ENCODE measurements at places on chromosomes 11 and 22.

DNA sequence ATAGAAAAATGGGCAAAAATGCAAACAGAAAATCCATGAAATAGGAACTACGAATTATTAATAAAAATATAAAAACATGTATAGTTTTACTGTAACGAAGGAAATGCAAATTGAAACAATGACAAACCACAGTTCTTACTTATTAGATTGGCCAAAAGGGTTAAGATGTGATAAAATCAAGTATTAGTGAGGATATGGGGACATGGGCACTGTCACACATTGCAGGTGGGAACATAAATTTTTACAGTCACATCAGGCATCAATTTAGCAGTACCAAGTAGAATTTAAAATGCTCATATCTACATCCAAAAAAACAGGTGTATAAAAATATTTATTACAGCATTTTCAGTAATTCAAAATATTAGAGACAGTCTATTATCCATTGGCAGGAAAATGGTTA lies 353.2 kb upstream of the API5 start:
- DNase-seq: no peak

GRCh38 chr11:120336641-120337354 lies 585 bp downstream of the ARHGEF12 start:
- no peak for DNase-seq

DNA sequence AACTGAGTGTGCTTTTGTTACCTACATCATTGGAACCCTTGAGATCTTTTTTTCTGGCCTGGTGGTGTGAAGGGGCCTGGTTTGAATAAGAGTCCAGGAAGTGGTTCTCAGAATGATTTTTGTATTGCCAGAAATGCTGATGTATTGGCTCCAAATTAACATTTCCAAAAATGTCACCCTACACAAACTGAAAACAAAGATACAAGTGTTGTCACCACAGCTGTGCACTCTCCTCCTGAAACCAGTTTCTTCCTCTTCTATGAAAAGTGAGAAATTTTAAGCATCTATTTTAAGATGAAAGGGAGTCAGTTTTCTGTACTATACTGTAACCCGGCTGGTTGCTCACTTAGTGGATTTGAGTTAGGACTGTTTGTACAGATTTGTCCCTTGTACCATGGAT lies 218.8 kb downstream of the PGR start:
- no peak for DNase-seq

DNA sequence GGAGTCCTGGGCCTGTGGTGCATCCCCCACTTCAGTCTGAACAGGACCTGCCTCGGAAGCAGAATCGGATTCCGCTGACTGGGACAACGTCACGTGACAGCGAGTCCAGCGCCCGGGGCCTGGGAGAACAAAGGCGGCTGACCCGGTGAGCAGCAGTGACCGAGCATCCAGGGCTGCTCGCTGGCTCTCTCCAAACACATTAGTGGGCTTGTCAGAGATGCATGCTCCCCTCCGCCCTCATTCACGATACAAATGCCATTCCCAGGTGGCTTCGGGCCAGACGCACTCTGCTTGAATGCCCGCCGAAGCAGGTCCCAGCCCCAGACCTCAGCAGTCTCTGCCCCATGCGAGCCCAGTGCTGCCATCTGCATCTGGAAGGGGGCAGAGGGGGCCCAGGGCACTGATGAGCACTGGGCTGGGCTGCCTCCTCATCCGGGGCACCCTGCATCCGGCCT lies 91.0 kb downstream of the WNT7B start:
- no peak for DNase-seq

DNA sequence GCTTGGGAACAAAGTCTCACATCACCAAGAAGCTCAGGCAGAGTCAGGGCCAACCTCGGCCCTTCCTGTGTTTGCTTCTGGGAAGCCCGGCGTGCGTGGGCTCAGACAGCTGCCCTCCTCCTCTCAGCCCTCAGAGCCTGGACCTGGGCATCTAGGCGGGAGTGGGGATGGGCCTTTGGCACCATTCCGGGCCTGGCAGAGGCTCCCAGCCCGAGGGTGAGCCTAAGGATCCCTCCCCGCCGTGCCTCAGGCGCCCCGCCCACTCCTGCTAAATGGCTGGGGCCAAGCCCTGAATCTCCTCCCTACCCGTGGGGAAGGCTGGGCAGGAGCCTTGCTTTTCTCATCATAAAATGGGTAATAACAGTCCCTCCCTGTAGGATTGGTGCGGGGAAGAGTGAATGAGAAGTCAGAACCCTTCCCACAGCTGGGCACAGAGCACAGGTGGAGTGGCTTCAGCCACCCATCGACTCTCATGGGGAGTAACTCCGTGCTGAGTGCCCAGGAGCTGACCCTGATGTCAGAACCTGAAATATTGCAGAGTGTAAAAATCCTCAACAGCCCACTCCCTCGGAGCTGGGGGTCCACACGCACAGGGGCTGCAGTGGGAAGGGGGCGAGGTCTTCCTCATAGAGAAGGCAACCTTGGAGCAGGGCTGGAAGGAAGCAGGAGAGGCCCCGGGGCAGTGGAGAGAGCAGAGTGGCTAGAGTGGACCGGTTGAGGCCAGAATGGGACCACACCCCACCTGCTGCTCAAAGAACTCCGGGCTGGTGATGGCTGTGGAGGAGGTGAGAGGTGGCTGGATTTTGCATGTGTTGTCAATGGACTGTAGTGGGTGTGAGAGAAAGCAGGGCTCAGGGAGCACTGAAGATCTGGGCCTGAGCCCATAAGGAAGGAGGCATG lies 18.8 kb upstream of the CDKN1C start:
- no peak for DNase-seq

GRCh38 chr22:48423481-48423911 lies 1404.2 kb downstream of the BRD1 start:
- no peak for DNase-seq

DNA sequence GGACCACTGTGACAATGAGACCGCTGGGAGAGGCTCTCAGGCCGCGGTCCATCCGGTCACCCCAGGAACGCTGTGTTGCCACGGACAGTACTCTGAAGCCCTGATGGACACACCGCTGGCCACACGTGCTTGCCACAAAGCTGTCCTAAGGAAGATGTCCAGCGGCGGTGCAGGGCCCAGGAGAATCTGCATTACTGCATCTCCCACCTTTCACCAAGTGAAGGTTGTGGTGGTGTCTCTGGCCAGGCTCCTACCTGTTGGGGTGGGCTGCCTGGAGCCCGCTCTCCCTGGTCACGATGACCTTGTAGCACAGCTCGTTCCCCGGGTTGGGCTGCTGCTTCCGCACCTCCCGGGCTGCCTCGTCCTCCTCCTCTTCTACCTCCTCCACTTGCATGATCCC lies 4.2 kb downstream of the TTLL12 start:
- no peak for DNase-seq

DNA sequence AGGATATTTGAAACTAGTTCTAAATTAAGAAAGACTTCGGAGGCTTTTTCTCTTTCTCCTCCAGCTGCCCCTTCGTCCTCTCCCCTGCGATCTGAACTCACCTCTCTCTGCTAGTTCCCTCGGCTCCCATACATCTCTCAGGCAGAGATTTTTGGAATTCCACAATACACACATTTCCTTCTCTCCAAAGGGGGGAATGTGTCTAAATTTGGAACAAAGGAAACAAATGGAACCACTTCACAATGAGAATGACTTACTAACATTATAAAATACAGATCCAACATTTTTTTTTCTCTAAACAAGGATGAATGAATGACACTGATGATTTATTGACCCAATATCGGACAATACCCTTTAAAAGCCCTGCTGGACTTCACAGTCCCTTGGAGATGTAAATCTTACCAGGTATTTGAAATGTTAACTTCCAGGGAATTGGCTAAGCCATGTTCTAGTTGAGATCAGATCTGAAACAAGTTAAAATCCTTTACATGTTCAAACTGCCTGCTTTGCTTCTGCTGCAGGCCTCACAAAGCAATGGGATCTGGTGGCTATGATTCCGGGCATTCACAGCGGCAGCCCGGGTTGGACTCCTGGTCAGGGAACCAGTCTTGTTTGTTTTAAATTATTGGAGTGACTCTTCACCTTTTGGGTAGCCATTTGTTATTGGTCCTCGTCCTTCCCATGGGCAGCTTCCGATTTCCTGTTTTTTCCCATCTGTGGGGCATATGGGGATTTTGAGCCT lies 20.5 kb upstream of the GSTP1 start:
- no peak for DNase-seq

DNA sequence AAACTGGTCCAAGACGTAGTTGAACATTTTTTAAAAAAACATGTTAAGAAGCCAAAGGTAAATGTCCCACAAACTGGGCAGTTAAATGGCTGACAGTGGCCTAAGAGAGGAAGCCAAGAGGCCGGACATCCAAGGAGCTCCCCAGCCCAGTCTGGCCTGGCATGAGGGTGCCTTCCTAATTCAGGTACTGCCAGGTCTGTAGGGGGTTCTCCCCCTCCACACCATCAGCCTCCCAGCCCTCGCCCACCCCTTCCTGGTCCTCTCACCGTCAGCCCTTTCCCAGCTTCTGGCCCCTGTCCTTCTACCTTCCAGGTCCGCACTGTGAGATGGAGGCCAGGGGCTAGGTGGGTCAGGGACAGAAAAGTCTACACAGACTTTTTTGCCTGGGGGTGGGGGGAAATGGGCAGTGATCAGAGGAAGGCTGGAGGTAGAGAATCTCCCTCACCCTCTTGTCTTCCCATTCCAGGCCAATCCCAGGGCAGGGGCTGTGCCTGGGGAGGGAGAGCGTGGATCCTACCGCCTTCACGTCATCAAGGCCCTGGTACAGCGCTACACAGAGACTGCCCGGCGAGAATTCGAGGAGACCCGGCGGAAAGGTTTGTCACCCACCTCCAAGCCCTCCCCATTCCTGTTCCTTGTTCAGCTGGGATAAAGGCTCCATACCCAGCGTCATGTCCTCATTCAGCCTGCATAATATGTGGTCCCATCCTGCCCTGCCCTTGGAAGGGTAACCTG lies 6.0 kb downstream of the ART5 start:
- DNase-seq: no peak

GRCh38 chr22:46600273-46600796 lies 19.9 kb upstream of the GRAMD4 start:
- DNase-seq: no peak

DNA sequence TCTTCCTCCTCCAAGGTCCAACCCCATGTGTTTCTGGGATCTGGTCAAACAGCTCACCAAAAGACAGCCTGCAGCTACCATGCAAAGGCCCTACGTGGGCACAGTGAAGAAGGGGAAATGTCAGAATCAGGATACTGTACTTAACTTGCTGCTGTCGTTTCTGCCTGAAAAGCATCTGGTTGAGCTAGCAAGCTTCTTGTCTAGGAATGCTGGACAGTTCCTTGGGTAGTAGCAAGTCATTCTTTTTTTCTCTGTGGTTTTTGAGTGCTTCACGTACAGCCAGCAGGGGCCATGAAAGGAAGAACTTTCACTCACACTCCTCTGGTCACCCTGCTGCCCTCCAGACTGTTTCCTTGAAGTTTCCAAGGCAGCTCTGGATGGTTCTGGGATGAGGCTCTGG lies 24.7 kb downstream of the RCOR2 start:
- no peak for DNase-seq

GRCh38 chr22:38657045-38657909 lies 839 bp downstream of the CBY1 start:
- no peak for DNase-seq

GRCh38 chr11:32105871-32106560 lies 15.1 kb downstream of the RCN1 start:
- DNase-seq: no peak

DNA sequence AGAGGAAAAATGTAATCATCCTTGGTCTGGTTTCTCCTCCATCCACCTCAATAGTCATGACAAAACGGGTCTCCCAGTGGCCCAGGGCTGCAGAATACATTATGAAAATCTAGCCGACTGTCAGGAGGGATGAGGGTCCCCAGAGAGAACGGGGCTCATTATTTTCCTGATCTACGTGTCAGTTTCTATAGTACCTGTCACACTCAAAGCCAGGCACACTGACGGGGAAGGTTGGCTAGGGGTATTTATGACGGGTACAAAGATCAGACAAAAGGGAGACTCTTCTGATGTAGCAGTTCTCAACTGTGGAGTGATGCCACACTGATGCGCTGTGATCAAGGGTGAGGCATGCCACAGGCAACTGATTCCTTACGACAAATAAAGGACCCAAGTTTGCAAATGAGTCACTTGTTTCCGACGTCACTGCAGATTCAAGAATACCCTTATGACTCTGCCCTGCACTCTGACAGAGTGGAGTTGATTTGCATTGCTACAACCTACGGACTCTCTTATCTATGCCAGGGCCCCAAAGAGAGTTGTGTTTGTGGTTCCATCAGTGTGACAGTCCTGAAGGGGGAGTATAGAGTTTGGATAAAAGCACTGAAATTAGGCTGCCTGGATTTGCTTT lies 188.2 kb upstream of the TBCEL start:
- no peak for DNase-seq

- DNase-seq: no peak
Observed at GRCh38 chr11:26137651-26138050, 194.3 kb upstream of the ANO3 start.

DNA sequence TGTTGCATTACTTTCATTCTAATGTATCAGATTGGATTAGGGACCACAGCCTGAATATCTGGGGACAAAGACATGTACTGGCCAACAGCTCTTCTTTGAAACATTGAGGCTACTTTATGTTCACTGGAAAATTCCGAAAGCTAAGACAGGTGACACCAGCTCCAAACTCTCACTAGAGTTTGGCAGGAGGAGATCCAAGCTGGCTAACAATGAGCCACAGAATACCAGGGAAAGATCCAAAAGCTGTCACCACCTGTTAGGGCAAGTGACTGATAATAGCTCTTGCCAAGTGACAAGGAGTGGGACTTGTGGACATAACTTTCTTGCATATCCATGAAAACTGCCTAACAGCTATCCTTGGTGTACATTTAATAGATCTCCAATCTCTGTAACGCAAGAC lies 333.3 kb downstream of the TTC28 start:
- DNase-seq: no peak

DNA sequence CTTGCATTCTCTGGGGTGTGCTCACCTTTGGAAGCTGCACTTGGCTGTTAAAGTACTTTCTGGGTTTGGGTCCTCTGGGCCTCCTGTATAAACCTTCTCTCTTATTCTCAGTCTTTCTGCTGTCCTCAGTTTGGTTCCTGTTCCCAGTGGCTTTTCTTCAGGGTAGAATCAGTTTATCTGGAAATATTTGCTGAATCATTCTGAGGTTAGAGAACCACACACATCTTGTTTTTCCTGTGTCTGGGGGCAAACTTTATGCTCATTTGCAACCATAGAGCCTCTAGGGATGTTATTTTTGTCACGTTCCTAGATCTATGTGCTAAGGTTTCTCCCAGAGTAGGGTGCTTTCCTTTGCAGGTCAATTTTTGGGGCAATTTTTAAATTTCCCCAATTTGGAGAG lies 224.3 kb upstream of the C11orf87 start:
- no peak for DNase-seq

- no peak for DNase-seq
Observed at GRCh38 chr11:122663056-122663740, 7.7 kb downstream of the UBASH3B start.

GRCh38 chr11:71194710-71195109 lies 57.7 kb downstream of the SHANK2 start:
- no peak for DNase-seq

GRCh38 chr22:48753752-48754517 lies 1073.7 kb downstream of the BRD1 start:
- DNase-seq: no peak

GRCh38 chr11:45288339-45288738 lies 2.2 kb upstream of the SYT13 start:
- no peak for DNase-seq

Data from stimulated activated CD8-positive, alpha-beta memory T cell treated with anti-CD3 and anti-CD28 coated beads, Interleukin-15, amount 100 ng/mL, for 4 hours (primary cell).